ENCODE measurements at places on chromosomes 6 and 20.

- DNase-seq: no peak
Observed at GRCh38 chr20:21510414-21511384, 3.2 kb downstream of the NKX2-2 start.

DNA sequence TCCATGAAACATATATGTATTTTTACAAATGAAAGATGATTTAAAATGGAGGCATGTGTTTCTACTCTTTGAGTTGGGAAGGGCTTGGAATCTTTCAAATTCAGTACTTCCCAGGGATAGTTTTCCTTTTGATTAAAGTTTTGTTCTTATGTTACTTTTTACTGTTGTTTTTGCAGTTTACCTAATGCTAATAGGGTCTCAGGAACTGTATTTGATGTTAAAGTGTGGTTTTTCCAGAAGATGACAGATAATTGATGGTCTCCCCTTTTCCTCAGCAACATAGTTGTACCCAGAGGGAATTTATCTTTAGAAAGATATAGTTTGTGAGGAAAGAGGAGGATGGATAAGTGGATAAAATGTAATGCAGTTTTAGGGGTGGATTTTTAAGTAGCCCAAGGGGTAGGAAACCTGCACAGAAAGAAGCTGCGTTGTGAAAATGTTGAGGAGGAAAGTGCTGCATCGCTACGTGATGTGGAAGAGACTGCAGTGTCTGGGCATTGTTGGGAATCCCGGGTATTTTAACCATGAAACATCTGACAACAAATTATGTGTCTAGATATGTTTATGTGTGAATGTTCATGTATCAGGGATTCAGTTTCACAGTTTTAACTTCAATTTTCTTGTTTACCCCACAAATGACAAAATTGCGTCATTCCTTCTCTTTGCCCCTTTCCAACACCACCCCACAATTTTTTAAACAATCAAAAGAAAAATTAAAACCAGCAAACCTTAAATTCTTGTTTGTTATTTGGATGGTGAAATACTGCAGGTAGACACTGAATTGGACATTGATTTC, 42.3 kb downstream of the GNAS start:
- no peak for DNase-seq

DNA sequence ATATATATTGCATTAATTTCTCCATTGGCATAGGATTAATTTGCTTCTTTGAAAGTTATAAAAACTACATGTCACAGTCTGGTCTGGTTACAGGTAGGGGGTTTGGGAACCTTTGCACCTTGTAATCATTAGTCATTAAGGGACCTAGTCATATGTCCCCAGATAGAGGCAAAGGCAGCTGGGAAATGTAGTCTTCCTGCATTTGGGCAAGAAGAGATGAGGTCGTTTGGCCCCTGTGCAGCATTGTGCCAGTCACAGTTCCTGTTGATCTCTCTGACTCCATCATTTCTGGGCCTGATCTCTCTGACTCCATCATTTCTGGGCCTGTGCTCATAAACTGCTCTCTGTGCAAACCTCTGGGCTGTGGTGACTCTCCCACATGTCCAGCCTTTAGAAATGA, 73.2 kb downstream of the BCKDHB start:
- no peak for DNase-seq

DNA sequence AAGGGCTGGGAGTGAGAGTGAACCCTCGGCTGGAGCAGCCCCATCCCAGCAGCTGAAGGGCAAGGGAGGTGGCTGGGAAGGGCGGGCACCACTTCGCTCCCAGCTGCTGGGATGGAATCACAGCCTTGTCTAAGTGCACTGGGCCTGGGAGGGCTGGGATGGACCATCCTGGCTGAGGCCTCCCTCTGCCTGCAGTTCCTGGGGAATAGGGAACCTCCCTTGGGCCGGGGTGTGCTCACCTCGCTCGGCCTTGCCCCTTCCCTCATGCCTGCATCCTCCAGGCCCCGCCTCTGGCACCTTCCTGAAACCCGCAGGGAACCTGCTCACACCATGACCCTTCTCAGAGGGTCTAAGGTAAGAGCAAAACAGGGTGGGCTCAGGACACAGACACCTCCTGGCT, 53.7 kb downstream of the SMOC2 start:
- no peak for DNase-seq

DNA sequence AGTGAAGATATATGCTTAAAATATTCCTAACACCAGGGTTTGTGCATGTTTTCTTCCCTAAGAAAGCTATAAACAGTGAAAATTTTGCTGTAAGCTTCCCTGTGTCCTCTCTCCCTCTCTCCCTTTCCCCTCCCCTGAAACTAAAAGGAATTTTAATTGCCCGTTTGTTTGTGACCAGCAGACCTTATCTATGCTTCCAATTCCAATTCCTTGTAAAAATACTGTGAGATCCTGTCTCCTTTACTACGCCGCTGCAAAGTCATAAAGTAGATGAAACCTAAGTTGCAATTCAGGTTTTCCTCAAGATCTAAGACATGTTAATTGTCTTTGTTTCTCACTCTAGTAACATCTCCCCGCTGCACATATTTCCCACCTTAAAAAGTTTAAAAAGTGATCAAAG, 82.3 kb downstream of the DNAH8 start:
- no peak for DNase-seq

DNA sequence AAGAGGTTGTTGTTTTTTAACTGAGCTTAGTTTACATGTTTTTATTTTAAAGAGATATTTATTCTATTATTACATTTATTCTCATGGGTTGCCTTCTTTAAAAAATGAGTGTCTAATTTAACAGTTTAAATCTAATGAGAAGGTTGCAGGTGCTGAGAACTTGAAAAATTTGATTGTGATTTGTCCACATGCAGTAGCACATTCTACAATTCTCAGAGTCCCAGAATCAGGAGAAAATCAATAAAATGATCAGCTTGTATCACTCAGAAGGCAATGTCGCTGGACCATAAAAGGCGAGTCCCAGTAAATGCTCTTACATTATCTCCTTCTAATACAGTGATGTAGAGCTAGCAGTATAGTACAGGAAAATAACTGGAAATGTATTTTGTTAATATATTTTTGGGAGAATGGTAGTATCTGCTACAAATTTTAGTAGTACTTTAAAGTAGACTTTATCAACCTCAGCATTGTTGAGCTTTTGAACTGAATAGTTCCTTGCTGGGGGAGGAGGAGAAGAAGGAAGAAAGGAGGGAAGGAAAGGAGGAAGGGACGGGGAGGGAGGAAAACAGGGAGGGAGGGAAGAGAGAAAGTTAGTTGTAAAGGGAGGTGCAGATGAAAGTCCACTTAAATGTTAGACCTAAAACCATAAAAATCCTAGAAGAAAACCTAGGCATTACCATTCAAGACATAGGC, 458.0 kb downstream of the DOK5 start:
- no peak for DNase-seq

DNA sequence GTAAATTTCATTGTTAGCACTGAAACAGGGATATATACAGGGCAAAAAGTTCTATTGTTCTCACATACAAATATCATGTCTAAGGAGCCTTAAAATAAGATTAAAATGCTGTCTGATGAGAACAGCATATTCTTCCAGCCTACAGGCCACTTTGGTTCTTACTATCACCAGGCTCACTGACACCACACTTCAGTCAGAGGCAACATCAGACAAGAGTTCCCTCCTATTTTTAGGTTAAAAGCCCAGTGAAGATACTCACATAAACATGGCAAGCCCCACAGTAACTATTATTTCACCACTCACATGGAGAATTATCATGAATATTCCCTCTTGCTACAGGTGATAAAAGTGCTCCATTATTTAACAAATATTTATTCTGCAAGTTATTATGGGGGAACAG, 175.8 kb downstream of the ISM1 start:
- DNase-seq: no peak

DNA sequence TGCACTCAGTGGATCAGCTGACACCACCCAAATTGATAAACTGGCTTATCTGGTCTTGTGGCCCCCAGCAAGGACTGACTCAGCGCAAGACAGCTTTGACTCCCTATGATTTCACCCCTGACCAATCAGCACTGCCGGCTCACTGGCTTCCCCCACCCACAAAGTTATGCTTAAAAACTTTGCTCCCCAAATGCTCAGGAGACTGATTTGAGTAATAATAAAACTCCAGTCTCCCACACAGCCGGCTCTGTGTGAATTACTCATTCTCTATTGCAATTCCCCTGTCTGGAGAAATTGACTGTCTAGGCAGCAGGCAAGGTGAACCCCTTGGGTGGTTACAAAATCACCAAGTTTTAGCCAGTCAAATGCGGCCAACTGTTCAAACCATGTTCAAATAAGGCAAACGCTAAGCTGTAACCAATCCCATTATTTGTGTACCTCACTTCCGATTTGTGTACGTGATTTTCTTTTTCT, 32.5 kb downstream of the SLC22A2 start:
- DNase-seq: no peak

DNA sequence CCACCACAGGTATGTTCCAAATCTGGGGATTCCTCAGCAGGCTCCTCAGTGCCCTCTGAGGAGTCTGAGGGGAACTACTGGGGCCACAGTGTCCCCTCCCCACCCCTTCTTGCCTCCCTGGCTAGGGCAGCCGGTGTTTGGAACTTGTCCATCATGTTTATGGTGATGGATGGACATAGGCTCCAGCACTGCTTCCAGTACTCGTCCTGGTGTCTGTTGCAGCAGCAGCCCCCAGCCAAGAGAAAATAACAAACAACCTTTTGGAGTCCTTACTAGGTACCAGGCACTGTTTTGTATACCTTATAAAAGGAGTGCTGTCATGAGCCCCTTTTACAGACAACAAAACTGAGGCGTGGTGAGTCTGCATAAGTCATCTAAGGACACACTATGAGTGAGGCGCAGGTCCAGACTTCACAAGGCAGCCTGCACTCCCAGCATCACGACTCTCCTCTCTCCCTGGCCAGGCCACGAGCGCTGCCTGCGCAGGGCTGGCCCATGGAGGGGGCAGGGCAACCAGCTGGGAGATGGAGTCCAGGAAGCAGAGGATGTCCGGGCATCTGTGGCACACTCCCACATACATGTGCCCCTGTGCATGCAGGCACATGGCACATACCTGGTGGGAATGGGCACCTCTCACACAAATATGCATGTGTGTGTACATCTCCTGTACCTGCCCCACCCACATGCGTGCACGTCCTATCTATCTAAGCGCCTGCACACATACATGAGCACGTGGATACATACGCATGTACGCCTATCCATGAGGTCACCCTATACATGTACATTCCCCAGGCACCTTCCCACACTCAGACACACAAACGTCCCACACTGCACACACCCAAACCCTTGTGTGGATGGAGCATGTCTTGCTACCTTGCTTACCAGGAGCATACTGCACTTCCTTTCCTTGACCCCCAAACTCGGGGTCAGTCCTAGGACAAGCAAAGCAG, 152.7 kb downstream of the VEGFA start:
- no peak for DNase-seq

- DNase-seq: no peak
Observed at GRCh38 chr6:90151576-90152422, 144.8 kb downstream of the BACH2 start.

- no peak for DNase-seq
Observed at GRCh38 chr20:33516882-33517281, 27.0 kb downstream of the CBFA2T2 start.

All from effector CD4-positive, alpha-beta T cell (primary cell).